ENCODE measurements at places on chromosomes 12 and 14.

DNA sequence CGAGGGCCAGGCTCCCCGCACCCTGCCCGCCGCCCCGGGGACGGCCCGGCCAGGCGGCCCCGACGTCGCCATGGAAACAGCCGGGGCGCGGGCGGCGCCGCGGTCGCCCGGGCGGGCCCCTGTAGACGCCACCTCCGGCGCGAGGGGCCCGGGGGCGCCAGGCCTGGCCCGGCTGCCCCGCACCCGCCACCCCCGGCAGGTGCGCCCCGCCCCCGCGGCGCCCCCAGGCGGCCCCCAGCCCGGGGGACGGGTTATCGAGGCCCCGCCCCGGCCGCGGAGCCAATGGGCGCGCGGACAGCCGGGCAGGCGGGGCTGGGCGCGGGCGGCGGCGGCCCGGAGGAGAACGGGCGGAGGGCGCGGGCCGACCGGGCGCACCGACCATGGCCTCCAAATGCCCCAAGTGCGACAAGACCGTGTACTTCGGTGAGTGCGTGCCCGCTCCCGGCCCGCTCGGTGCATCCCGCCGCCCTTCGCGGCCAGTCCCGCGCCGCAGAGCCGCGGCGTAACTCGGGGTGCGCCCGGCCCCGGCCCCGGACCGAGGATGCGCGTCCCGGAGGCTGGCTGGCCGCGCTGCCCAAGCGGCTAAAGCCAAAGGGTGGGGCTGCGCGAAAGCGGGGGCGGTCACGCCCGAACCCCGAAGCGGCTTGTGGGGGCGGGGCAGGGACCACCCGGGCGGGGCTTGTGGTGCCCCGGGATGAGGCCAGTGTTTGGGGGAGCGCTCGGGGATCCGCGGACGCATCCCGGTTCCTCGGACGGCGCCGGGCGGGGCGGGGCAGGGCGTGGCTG is at the start of gene CRIP2:
Gene CRIP2, plus strand, starts transcription at position 339 of the 786 bp plus-strand sequence. Its CDS starts 42 bp downstream, at position 381.
- no peak for DNase-seq

DNA sequence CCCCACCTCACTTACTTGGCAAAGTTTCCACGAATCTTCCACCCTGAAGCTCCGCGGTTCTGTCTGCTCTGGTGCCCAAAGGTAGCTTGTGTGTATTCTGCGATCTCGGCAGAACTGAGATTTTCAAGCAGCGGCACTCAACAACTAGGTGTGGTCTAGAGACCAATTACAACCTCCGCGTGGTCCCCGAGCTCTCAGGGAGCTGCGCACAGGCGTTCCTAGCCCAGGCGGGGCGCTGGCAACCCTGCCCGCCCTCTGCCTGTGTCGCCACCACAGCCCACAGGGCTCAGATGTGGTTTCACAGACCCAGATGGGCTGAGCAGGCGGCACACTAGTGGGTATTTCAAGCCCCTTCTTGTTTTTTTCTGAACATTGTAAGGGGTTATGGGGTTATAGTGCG is 1.5 kb upstream of the DIABLO start:
- DNase-seq, result no peak

- DNase-seq, result no peak
These were observed 36.0 kb upstream of the RMST start for GRCh38 chr12:97426492-97427116.

DNA sequence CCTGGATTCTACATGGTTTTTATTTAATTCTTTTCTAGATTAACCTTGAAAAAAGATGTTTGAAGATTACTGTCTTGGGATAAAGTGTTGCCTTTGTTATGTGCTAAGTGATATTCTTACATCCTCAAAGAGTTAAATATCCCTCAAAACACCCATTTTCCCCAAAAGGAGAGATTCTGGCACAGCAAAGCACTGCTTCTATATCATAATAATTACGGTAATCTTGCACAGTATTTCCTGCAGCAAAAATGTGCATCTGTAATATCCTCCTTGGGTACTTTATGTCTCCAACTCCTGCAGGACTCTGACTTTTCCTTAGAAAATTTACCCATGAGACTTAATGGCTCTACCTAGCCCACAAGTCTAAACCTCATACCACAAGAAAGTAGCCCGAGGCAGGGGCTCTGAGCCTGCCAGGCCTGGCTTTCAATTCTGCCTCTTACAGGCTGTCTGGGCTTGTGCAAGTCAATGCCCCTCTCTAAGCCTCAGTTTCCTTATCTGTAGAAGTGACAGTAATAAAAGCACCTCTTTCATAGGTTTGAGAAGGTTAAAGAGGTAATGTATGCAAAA is 45.8 kb downstream of the SVOP start:
- no peak for DNase-seq

DNA sequence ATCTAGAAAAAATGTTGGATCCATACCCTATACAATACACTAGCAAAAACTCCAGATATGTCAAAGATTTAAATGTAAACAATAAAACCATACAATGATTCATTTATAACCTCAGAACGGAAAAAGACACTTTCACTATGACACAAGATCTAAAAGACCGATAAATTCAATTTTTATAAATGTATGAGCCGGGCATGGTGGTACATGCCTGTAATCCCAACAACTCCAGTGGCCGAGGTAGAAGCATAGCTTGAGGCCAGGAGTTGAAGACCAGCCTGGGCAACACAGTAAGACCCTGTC is 2.5 kb upstream of the SOS2 start:
- DNase-seq, result no peak

GRCh38 chr12:124294780-124295341 is at the start of gene RFLNA:
RFLNA (plus strand) TSS chr12:124295093; CDS start chr12:124295430, 337 bp downstream.
- no peak for DNase-seq

DNA sequence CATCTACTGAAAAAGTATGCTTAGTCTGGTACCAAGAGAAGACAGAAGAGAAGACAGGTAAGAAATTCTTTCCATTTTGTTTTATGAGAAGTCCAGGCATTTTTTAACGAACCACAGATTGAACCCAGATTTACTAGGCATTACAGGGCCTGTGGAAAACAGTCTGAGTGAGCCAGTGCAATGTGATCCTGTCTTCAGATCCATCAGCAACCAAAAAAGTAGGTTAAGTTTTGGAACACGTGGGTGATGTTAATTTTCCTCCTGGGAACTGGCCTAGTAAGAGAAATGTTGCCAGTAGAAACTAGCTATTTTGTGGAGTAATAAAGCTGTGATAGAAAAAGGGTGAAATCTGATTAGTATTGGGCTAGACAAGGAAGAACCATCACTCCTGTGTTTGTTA is 440.9 kb upstream of the SEL1L start:
- DNase-seq, result no peak

GRCh38 chr14:89428546-89429198 is 11.6 kb upstream of the FOXN3 start:
- no peak for DNase-seq

- no peak for DNase-seq
These were observed 44.2 kb downstream of the CCDC91 start for GRCh38 chr12:28234444-28234843.

DNA sequence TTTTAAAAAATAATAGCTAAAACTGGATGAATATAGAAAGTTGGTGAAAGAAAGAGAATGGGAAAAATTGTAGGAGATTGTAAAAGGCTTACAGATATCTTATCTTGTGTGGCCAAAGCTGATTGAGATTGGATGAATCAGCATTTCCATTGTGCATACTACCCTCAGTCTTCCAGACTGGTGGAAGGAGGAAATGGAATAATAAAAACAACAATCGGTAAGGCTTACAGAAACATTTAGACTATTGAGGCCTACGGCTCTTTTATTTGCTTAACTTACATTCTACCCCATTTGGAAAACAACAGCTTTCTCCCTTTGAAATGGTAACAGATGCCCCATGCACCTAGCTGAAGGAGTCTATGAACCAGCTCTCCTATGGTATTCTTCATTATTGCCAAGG is 129.8 kb downstream of the PTPRB start:
- no peak for DNase-seq

GRCh38 chr12:49917166-49917787 is 13.6 kb upstream of the FAIM2 start:
- DNase-seq, result no peak

DNA sequence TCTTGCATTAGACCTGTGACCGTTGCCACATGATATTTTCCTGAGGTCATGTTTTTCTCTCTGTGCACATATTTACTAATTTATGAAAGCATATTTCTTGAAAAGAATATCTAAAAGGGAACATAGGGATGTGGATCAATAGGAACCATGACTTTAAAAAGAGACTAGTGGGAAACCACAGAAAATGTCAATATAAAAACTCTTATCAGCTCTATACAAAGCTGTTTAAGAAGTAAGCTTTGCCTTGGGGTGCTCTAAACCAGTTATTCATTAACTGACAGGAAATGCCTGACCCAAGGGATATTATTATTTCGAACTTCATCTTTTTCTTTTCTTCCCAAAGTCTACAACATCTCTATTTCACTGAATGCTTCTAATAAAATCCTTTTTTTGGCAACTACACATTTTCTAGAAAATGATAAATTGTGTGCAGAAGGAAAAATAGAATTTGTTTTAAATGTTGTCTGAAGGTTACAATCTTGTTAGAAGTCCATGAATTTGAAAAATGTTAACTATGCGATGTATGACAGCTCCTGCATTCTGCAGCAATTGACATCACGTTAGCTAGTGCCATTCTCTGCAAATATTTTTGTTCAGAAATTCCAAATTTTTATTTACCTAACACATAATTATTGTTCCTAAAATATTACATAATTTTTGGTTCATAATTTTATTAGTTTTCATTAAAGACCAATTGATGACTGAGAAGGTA is 345.0 kb downstream of the SLC16A7 start:
- no peak for DNase-seq

DNA sequence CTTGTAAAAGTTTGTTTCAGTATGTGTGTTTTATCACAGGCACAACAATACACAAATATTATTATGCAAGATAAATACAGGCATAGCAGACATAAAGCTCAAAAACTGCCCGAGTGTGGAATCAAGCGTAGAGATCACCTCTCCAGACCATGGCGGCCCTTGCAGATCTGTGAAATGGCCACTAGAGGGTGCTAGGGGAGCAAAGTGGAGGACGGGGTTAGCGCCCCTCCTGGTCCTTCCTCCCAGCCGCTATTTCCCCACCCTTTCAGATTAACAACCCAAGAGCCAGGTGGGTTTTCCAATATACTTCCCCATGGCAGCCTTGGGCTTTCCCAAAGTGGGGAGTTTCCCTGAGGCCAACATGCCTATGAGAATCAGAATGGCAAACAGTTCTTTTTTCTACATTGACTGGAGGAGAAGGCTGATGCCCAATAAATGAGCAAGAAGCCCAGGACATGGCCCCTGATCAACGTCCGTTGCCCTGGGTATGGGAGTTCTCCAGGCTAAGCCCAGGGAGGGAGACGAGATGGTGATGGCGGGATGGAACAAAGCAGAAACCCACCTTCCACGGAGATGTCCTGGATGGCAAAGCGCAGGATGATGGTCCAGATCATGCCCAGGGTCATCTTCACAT is 67.4 kb downstream of the ACTN1 start:
- DNase-seq, result peak; percentile 54

DNA sequence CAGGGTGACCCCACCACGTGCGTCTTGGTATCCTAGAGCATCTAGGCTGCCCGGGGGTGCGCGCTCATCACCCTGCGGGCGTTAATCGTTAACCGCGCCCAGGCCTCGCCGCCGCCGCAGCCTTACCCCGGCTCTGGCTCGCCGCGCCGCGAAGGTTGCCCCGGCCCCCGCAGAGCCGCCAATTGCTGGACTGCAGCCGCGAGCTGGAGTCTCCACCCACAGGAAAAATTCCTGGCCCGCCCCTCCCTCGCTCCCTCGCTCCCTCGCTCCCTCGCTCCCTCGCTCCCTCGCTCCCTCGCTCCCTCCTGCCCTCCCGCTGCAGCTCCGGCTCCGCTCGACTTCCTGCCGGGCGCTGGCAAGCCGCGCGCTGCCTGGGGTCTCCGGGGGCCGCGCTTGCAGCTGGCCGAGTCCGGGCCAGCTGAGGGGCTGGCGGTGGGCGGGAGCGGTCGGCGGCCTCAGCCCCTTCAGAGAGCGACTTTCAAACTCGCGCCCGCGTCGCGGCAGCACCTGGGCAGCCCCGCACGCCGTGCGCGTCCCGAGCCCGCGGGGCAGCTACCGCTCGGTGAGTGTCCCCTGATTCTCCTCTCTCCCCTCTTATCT is at the start of gene PLEKHG3:
Gene PLEKHG3, plus strand, starts transcription at position 282 of the 600 bp plus-strand sequence. CDS start 23,208 bp downstream, outside the sequence.
- no peak for DNase-seq

DNA sequence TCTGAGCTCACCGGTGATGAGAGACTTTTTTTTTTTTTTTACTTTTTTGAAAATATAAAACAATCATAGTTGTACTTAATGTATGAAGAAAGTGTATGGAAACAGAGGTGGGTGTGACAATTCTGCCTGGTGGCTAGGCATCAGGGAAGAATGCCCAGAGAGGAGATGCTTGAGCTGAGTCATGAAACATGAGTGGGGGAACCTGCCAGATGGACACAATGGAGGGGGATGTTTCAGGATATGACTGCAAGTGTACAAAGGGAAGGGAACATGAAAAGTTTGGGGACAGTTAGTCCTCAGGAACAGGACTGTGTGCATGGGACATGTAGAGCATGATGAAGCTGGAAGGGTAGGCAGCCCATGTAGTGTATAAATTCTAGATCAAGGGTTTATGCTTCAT is 274.2 kb upstream of the E2F7 start:
- no peak for DNase-seq

DNA sequence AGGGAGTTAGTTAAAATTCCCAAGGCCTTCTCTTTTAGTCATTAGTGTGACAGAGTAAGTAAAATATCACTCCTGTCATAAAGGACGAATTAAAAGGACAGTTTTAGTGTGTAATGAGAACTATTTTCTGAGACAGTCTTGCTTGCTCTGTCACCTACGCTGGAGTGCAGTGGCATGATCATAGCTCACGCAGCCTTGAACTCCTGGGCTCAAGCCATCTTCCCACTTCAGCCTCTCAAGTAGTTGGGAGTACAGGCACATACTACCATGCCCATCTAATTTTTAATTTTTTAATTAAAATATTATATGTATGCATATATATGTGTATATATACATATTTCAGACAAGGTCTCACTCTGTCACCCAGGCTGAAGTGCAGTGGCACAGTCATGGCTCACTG is 17.2 kb downstream of the KLC1 start:
- DNase-seq, result no peak

DNA sequence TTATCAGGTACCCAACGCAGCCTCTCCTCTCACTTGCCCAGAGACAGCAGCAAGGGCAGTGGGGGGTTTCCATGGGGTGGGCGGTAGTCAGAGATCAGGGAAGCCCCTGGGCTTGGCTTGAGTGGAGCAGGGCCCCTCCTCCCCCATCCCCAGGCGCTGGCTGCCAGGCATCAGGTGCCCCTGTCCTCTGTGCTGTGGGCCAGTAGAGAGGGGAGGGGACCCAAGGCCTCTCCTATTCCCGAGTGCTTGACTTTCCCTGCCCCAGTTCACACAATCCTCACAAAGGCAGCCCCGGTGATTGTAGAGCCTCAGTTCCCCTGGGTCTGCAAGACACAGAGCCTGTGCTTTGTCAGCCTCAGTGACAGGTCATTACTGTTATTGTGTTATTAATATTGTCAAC is 57.7 kb downstream of the MVK start:
- DNase-seq, result no peak

Measured in activated CD8-positive, alpha-beta memory T cell treated with anti-CD3 and anti-CD28 coated beads for 1 hour (primary cell).